Endothelial cell (in vitro differentiated cells): ENCODE measurements at places on chromosomes 6 and 20.

DNA sequence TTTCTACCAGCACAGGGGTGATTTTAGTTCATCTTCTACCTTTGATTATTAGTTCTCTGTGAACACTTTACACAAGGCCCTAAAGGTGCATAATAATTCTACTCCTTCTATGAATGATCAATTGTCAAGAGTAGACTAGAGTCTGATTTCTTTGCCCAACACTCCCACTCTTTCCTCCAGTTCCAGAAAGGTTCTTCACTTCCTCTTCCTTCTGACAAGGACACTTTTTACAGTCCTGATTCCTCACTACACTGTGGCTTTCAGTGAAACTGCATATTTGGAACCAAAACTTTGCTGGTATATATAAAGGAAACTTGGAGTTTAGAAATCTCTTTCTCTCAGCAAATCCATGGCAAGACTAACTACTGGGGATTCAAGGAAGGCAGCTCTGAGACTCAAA lies 10.6 kb upstream of the RSPO3 start:
- no peak for DNase-seq

- DNase-seq: no peak
These were observed 358.2 kb downstream of the CD109 start for GRCh38 chr6:74054190-74054589.

DNA sequence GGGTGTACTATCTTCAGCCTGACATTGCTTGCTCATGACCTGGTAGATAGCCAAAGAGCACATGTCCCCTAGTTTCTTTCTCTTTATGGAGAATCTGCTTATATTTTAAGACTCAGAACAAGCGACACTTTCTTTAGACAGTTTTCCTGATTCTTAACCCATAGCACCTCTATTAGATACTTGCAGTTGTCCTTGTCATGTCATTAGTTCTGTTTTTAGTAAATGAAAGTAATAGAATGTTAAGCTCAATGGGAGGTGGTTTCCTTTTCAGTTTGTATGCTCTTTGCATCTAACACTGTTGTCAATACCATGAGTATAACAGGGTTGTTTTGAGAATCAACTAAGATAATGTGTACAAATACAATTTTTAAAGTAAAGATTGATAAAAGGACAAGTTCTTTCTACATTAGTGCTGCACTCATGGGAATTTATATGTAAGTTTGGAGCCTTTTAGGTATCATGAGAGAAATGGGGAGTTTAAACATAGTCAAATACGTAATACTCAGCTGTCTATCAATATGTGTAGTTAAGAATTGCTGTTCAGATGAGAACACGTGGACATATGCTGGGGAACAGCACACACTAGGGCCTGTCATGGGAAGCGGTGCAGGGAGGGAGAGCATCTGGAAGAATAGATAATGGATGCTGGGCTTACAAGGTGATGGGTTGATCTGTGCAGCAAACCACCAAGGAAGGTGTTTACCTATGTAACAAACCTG lies 124.3 kb downstream of the GRM1 start:
- no peak for DNase-seq

GRCh38 chr20:57780398-57780797 lies 70.6 kb upstream of the PMEPA1 start:
- no peak for DNase-seq

- DNase-seq: no peak
These were observed 2.8 kb downstream of the CLIC5 start for GRCh38 chr6:46012834-46013233.

DNA sequence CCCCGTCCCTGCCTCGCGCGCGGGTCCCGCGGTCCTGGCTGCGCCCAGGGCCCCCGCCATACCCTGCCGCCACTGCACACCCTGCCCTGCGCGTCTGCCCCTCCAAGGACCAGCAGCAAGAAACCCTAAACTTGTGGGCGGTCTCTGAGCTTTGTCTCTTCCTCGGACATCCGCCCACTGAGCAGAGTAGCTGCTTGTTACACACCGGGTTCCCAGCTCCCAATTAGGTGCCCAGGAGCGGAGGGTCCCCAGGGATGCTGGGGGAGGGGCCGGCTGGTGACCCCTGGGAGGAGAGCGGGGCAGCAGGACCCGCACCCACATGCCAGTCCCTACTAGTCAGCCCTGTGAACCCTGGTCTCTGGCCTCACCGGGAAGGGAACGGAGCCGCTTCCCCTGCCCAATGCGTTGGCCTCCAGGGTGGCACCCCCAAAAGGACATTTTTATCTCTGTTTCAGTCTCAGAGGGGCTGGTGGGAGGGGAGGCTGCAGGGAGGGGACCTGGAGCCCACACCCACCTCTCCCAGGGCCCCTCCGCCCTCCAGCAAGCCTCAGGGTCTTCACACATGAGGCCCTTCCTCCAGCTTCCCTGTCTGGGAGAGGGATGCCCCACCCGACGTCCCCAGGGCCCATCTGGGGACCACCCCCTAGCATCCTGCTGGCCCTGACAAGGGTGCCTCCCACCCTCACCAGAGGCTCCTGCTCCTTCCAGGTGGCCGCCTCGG lies 10.5 kb downstream of the STMN3 start:
- no peak for DNase-seq

DNA sequence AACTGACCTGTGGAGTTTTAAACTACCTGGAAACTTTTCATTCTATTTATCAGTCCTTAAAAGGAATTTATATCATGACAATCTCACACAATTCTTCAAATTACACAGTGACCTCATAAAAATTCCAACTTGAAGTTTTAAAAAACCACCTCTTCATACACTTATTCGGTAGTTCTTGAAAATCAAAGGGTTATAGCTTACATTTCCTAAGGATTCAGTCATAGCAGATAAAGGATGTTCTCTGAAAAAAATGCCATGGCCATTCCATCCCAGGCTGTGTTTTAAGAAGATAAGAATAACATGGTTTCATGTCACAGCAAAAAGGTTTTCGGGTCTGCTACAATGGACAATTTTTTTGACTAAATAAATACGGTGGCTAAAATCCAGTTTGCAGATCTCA lies 41.2 kb downstream of the GOPC start:
- no peak for DNase-seq

GRCh38 chr20:60486315-60486714 lies 528.1 kb downstream of the CDH26 start:
- DNase-seq: no peak

GRCh38 chr6:80343511-80343910 lies 237.0 kb downstream of the BCKDHB start:
- no peak for DNase-seq

DNA sequence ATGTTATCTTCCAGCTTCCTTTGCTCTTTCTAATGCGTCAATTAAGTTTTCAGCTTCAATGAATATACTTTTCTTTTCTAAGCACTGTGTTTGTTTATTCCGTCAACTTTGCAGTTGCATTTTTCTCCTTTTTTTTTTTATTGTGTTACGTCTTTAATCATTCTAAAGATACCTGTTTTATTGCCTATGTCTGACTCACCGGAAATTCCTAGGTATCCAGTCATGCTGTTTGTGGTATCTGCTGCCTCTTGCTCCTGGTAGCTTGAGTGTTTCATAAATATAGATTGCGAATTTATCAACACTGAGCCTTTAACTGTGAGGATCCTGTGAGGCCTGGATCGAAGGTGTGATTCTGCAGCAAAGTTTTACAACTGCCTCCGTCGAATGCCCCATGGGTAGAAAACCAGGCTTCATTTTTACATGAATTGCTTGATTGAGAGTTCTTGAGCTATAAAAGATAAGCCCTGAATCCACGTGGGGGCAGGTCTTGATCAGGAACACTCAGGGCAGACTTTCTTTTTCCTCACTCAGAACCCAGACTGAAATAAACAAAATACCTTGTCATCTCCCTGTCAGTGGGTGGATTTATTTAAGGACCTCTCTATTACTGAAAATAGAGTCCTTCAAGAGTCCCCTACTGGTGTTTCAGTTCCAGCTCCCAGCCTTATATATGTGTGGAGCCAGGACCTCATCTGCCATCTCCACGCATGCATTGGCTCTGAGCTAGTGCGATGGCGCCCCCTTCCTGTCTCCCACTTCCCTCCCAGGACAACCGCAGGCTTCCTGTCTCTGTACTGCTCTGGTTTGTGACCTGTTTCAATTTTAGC lies 60.1 kb upstream of the LRRC1 start:
- DNase-seq: peak; percentile 38

- no peak for DNase-seq
These were observed 79.7 kb upstream of the MYLIP start for GRCh38 chr6:16049168-16049567.

DNA sequence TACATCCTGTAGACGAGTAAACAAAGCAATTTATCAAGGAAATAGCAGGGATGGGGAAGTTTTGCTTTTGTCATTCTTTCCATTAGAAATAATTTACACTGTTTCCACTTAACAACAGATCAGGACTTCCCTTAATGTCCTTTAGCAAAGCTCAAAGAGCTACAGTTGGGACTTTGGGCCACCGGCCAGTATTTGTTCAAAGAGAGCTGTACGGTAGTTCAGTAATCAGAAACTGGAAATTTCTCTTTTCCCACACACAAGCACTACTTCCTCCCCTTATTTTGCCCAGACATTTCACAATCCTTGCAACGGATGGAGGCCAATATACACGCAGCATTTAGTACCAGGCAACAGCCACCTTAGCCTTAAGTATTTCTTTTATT lies 12.1 kb upstream of the HINT3 start:
- no peak for DNase-seq

GRCh38 chr6:89298680-89299465 lies 16.2 kb downstream of the GABRR2 start:
- DNase-seq: no peak

DNA sequence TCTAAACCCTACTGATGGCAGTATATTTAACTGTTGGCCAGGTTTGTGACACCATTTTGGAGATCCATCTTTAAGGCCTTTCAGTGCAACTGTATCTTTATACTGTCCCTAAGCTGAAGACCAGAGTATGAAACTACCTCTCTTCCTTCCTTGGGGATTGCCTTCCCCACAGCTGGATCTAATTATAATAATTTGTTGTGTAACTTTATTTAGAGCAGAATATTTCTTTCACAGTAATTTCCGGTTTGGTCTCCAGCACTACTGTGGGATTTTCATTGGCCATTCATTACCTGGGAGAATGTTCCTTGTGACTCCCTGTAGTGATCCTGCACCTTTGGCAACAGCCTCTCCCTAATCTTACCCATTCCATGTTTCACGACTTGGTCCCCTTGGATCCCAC lies 75.2 kb downstream of the AKAP7 start:
- DNase-seq: no peak

DNA sequence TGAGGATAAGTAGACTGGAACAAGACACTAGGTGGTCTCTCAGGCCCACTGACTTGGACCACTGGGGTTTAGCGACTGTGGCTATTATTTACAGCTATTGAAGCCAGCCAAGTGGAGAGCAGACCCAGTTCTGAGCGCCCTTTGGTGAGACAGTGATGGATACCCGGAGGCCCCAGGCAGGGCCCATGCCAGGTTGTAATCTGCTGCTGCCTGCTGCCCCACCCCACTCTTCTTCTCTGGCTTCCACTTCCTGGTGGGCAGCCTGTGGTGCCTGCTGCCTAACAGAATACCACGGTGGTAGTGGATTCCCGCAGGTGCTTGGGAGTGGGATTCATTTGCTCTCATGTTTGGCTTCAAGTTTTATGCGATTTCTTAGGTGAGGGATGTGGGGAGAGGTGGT lies 570 bp downstream of the RAB44 start:
- no peak for DNase-seq

- no peak for DNase-seq
These were observed 116.9 kb downstream of the SLX4IP start for GRCh38 chr20:10551732-10552724.

DNA sequence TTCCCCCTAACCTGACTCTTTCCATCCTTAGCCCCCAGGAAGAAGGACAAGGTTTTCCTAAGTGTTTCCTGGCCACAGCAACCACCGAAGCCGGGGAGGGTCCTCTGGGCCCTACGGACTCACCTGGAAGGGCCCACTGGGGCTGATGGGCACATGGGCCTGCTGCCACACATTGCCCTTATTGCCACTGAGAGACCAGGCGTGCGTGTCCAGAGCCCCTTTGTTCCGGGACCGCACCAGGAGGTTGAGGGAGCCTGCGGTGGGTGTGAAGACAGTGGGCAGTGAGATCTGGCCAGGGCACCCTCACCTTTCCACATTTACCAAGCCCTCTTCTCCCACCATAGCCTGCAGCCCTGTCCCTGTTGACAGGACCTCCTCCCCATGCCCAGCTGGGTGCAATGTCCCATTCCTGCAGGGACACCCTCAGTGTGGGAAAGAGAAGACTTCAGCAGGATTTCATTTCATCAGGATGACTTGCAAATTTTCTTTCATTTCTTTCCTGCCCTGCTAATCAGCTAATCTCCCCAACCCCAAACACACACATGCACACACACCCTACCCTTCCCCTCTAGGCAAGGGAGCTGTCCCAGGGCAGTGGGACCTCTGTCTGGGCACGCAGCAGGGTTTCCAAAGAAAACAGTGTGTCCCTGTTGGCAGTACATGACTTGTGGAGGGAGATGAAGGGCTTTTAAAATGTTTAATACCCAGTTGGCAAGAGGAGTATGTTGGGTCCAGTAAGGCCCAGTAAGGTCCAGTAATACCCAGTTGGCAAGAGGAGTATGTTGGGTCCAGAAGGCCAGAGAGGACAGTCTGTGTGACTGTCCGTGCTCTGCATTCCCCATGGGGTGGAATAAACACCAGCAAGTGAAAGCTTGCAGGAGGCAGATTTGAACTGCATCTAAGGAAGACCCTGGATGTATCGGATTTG lies 59.0 kb downstream of the MDGA1 start:
- no peak for DNase-seq

DNA sequence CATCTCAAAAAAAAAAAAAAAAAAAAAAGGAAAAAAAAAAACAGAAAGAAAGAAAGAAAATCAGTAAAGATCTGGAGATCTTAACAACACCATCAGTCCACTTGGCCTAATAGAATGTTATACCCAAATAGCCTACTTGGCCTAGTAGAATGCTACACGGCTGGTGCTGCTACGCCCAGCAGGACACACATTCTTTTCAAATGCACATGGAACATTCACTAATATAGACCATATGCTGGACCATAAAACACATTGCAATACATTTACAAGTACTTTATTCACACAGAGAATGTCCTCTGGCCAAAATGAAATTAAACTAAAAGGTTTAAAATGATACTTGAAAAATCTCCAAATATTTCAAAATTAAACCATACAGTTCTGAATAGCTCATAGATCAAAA lies 80.0 kb upstream of the TNFAIP3 start:
- DNase-seq: no peak

DNA sequence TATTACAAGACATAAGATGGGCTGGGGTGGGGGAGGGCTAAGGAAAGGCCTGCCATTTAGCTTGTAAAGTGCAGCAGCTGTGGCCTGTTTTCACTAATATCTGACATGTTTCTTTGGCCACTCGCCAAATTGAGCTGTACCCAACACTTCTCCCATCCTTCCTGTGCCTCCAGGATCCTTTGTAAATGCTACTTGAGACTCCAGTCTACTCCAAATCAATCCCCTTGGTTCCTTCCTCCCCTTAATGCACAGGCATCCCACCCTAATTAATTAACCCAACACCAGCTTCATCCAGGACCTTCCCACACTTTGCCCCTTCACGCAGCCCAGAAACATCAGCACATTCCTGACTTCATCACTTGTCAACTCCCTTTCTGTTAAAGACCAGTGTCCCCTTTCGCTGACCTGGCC lies 55.0 kb upstream of the TCF21 start:
- DNase-seq: no peak
